ENCODE measurements at places on chromosomes 6 and 20.

- no peak for DNase-seq
Measured at GRCh38 chr6:25754535-25754934, at the start of gene SLC17A4. TSS of gene SLC17A4 (plus strand) at chr6:25754742. CDS start at chr6:25761963, 7,221 bp downstream.

GRCh38 chr6:54299542-54300269 lies 8.5 kb upstream of the TINAG start:
- DNase-seq, result no peak

GRCh38 chr6:47633141-47633540 lies 65.2 kb upstream of the ADGRF4 start:
- DNase-seq, result no peak

- DNase-seq, result no peak
Measured at GRCh38 chr20:32918296-32918695, 59.6 kb downstream of the EFCAB8 start.

DNA sequence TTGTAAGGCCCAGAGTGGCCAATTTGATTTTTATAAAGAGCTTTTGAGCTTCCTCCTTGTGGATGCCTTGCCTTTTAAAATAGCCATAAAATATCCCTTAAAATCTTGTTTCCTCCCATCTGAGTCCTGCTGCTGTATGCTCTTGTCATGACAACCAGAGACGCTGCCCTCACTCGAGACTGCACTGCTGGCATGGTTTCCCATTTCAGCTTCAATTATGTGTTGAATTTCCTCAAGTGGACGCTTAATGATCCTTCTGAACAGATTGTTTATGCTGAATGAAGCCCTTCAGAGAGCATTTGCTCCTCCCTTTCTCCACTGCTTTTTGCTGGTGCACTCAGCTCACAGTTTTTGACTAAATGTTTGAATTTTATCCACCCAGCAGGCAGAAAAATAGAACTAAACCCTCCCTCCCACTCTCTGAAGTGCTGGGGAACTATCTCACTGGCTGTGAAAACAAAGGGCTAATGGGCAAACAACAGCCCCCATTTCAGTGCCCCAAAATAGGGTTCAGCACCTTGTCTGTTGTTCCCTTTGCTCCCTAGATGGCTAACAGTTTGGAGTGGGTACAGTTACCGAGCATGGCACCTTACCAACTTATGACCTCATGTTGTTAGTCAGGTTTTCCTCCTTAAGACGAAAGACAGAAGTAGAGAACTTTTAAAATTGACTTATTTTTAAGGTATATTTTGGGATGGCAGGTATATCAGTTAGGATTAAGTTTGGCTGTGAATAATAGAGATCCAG lies 45.5 kb upstream of the RNF8 start:
- DNase-seq, result no peak

- no peak for DNase-seq
Measured at GRCh38 chr6:163951326-163951725, 536.8 kb downstream of the QKI start.

DNA sequence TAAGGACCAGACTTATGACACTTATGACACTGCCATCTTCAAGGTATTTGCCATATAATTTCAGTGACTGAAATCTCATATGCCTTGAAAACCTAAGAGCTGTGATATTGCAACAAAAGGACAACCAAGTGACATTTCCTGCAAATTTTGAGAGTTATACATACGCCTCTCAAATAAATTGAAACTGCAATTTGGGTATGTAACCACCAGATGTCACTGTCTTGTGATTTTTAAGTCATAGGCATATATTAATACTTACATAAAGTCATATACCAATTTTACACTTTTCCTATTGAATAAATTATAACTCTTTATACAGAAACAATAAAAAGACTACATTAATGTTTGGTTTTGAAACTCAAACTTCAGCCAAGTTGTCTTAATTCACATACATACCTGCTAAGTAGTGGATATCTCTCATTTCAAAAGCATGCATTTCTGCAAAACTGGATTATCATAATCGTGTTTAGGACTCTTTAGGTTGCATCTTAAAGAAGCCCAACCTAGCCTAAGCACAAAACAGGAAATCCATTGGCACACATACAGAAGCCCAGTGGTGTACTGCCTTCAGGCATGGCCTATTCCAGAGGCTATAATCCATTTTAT lies 180.2 kb downstream of the PACRG start:
- no peak for DNase-seq

DNA sequence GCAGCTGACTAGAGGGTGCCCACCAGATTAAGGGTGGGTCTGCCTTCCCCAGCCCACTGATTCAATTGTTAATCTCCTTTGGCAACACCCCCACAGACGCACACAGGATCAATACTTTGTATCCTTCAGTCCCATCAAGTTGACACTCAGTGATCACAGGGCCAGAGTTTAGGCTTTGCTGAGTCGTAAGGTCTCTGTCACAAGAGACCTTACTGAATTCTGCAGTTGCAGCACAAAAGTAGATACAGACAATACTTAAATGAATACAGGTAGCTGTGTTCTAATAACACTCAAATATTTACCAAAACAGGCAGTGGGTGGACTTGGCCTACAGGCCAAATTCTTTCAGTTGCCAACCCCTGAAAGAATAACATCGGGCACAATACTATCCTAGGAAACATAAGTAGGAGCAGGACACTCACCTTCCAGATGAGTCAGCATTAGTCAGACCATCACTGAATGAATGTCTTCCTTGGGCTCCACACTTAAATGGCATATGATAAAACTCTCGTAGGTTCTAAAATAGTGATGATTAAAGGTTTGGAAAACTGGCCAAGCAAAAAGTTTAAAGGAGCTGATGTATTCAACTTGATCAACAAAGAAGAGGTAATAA lies 190.0 kb downstream of the UBE3D start:
- DNase-seq, result no peak

DNA sequence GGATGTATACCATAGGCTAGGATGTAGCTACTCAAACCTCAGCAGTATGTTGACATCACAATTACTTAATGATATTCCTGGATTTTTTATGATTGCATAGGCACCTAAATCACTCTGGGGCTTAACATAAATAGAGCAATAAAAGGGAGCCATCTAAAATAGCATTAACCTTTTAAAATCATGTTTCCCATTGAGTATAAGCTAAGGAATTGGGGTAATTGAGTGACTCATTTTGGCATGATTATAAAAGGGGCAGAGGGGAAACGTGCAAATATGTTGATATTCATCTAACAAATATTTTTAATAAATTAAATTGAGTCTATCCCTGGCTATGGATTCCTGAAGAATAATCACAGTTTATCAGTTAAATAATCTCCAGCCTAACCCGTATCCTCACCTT lies 74.0 kb upstream of the ADGRF1 start:
- DNase-seq, result no peak

- DNase-seq, result no peak
Measured at GRCh38 chr6:92011681-92012245, 1407.6 kb downstream of the EPHA7 start.

DNA sequence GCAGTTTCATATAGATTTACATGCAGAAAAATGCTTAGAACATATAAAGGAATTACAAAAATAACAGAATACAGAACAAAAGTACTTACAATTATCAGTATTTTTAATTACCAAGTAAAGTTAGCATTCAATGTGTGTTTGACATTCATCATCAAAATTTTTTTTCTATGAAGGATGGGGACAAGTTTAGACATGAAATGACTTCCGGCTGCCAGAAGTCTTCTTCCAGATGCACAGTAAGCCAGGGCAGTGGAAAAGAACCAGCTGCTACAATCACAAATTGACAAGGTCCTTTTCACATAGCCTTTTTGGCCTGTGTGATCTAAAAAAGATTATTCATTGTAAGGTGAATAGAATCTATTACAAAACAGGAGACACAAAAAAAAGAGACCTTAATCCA lies 73.8 kb downstream of the HUS1B start:
- DNase-seq, result no peak

DNA sequence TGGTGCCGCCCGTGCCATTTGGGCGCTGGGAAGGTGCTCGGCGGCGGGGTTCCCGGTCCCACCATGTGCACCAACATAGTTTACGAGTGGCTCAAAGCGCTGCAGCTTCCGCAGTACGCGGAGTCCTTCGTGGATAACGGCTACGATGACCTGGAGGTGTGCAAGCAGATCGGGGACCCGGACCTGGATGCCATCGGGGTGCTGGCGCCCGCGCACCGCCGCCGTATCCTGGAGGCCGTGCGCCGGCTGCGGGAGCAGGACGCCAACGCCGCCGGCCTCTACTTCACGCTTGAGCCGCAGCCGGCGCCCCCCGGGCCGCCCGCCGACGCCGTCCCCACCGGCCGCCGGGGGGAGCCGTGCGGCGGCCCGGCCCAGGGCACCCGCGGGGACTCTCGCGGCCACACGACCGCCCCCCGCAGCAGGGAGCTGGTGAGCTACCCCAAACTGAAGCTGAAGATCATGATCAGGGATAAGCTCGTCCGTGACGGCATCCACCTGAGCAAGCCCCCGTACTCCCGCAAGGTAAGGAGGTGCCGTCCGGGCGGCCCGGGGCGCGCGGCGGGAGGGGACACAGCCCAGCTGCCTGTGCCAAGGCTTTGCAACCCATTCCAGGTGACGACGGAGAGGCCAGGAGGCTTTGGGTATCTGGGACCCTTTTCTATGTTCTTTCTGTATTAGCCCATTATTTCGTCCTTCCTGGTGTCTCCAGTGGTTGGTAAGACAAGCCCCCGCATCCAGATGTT lies 547 bp downstream of the SAMD5 start:
- no peak for DNase-seq

- DNase-seq, result no peak
Measured at GRCh38 chr20:15288106-15288505, 950.7 kb upstream of the FLRT3 start.

GRCh38 chr6:46134216-46134615 lies 4.4 kb downstream of the ENPP4 start:
- DNase-seq, result no peak

DNA sequence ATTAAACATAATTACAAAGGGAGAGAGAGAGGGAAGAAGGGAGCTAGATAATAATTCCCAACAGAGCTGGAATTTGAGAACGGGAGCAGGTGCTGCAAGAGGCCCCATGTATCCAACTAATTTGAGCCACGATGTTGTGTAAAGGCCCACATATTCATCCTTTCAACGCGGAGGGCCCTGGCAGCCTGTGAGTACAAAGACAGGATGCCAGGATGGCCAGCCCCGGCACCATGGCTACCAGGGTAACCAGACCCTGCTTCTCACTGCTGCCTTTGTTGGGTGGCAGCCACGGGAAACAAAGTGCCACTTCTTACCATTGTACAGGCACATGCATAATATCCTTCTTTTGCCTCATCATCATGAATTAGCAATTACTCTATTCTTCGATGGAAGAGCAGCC lies 492.0 kb upstream of the NRSN1 start:
- no peak for DNase-seq

DNA sequence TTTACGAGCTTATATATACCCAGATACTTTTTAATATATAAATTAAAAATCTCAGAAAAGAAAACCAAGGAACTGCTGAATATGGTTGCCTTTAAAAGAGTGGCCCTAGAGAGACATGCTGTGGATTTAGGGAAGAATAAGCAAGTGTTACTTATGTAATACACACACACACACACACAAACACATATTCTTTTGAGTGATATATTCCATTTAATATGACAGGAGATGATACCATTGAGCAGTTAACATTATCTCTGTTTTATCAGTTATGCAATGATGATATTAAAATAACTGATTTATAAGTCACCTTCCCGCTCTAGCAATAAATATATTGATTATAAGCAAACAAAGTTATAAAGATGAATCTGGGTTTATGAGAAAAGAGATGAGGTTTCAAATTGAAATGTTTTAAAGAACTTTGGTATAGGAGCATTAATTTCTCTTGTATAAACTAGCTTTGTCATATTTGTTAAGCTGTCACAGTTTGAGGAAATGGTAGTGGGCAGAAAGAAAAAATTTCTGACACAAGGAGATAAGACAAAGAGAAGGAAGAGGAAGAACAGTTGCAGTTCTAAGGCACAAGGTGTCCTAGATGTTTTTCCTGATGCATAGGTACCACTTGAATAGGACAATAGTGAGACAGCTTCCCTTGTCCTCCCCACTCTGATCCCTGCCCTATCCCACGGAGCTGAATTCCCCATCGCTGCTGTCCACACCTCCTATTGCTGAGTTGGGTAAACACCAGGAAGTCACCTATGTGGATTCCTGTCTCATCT lies 26.4 kb downstream of the GPX5 start:
- DNase-seq, result no peak

GRCh38 chr20:53660078-53660909 lies 66.7 kb upstream of the ZNF217 start:
- no peak for DNase-seq

- DNase-seq, result no peak
Measured at GRCh38 chr20:46809706-46810360, 84.8 kb upstream of the EYA2 start.

- no peak for DNase-seq
Measured at GRCh38 chr6:146017672-146018071, 11.2 kb upstream of the GRM1 start.

- no peak for DNase-seq
Measured at GRCh38 chr6:1176567-1176966, 135.3 kb upstream of the FOXQ1 start.

DNA sequence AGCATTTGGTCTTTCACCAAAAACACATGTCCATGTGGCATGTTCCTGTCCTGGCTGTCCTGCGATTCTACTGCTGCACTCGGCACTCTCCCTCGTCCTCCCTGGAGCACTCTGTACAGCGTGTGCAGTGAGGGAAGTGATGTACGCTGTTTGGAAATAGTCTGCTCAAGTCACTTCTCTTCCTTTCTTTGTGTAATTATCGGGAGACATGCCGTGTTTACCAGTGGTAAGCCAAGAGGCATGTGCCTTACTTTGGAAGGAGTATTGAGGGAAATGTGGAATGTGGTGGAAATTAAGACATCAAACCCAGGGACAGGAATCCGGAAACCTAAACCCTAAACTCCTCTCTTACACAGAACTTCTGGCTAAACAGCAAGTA lies 268.5 kb upstream of the FOXQ1 start:
- no peak for DNase-seq

DNA sequence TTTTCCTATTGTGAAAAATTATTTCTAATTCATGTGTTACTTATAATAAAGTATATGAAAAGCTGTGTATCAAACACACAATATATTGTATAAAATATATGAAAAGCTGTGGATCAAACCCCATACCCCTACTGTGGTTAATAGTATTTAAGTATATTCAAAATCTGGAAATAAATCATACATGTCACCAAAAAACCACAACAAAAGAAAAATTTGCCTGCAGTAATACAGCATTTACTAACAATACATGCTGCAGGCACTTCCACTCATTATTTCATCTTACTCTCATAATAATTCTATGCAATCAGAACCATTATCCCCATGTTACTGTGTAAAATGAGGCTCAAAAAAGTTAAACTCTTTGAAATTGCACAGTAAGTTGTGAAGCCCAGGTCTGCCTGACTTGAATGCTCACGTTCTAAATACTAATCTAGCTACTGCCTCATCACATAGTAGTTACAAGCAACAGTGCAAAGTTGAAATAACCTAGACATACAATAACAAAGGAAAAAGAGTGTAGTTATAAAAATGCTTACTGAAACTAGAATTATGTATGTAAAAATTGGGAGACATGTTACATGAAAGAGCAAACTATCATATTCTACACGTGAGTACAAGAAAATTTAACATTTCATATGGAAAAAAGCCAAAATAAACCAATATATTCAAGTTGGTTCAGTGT lies 61.7 kb downstream of the FAM217A start:
- DNase-seq, result no peak

Data from activated CD8-positive, alpha-beta memory T cell treated with anti-CD3 and anti-CD28 coated beads for 1 hour (primary cell).